Panc1 (cell line): ENCODE measurements at places on chromosomes 4 and X.

DNA sequence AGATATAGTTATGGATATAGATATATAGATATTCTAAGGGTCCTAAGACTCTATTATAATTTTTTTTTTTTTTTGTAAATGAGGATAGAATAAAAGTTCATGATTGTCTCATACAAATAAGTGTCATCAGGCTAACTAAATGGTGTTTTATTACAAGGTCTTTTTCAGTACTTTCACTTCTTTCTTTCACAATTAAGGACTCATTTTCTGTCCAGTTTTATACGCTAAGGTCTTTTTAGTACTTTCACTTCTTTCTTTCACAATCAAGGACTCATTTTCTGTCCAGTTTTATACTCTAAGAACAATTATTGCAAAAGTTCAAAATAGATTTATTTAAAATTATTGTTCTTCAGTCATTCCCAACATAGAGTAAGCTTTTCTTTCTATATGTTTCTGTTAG lies 32.7 kb downstream of the RUFY3 start:
- no peak for DNase-seq

- DNase-seq: no peak
Measured at GRCh38 chr4:67576059-67576466, 17.5 kb downstream of the STAP1 start.

GRCh38 chr4:185794637-185795036 lies 17.4 kb downstream of the SORBS2 start:
- no peak for DNase-seq

- no peak for DNase-seq
Measured at GRCh38 chr4:153393397-153393796, 48.9 kb downstream of the MND1 start.

GRCh38 chrX:22300130-22300529 lies 27.4 kb downstream of the CBLL2 start:
- DNase-seq: no peak

DNA sequence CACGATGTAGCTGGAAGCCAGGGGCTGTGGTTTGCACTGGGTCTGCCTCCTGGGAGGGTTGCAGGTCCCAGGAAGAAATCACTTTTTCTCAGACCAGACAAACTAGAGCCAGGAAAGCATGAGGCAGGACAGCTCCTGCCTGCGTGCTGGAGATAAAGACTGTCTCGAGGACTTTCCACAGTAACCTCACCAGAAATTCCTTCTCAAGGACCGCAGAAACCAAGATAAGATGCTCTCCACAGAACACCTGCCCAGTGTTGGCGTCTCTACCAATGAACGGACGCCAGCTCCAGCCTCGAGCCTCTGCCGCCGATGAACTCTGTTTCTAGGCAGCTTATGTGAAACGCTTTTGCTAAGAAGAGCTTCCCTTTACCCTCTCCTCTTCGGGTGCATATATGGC lies 76.9 kb upstream of the AFAP1 start:
- DNase-seq: no peak

GRCh38 chrX:37509349-37509748 lies 62.1 kb upstream of the LANCL3 start:
- DNase-seq: no peak

DNA sequence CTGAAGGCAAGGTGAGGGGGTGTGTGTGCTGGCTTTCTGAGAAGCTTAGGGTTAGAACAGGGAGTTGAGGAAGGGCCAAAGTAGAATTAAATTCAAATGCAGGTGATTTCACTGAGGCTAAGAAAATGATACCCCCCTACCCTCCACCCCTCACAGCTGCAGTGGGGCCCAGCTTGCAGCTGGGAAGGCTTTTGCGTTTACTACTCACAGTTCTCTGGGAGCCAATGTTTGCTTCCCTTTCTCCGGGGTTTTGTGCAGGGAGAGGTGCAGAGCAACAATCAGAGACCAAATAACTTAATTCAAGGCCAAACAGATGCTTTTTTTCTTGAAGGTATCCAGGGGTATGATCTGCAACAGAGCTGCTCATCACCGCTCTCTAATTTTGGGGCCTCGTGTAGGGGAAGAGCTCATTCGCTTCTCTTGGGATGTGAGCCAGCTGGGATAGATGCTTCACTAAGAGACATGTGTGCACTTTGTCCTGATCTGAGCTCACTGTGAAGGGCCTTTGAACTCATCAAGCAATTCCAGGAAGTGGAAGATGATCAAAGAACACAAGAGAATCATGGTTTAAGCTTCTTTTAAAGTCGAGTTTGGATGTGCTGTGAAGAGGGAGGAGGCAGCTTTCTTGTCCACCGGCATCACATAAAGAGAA lies 122.7 kb upstream of the C1GALT1C1 start:
- no peak for DNase-seq

- peak; percentile 5 for DNase-seq
Measured at GRCh38 chr4:138522366-138522765, 280.2 kb upstream of the SLC7A11 start.

- no peak for DNase-seq
Measured at GRCh38 chr4:17511509-17511949, 361 bp downstream of the QDPR start.

- no peak for DNase-seq
Measured at GRCh38 chrX:136608295-136608933, 39.5 kb upstream of the CD40LG start.

DNA sequence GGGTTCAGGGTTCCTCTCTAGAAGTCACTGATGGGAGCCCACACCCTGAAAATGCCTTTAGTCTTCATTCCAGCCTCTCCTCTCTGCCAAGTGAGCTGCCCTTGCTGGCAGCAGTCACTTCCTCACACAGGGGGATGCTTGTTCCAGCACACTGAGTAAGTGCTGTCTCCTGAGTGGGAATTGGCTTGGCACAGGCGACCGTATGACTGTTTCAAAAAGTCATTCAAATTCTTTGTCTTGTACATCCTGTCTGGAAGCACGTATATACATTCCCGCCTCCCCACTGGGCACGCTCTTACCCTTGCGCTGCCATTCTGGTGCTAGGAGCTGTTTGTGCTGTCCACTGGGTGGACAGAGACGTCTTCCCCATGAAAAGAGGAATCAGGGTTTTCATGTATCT lies 40.2 kb upstream of the CD99 start:
- no peak for DNase-seq

DNA sequence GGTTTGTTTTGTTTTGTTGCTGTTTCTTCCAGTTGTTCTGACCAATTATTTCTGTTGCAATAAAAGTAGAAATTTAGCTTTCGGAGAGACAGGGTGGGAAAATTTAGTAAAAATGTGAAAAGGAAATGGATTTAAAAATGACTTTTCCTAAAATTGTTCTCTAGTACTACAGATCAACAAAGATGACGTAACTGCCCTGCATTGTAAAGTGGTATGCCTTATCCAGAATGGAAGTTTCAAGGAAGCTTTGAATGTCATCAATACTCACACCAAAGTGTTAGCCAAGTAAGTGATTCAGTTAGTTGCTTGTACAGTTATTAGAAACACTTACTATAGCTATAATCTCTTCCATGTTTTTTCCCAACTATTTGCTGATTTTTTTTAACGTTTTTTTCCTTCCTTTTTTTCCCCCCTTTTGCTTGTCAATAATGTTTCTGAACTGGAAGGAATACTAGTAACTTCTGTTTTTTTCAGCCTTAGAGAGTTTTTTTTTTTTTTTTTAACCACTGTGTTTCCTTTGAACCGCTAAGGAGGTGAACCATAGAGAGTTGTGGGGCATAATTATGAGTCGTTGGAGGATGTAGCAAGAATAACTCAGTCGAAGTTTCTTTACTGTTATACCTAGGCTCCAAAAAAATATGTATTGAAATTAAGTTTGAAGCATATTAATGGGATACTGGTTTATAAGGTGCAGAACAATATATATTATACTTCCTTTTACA lies 2.2 kb downstream of the SRP72 start:
- no peak for DNase-seq

- no peak for DNase-seq
Measured at GRCh38 chr4:151968643-151969042, 207.8 kb upstream of the GATB start.

DNA sequence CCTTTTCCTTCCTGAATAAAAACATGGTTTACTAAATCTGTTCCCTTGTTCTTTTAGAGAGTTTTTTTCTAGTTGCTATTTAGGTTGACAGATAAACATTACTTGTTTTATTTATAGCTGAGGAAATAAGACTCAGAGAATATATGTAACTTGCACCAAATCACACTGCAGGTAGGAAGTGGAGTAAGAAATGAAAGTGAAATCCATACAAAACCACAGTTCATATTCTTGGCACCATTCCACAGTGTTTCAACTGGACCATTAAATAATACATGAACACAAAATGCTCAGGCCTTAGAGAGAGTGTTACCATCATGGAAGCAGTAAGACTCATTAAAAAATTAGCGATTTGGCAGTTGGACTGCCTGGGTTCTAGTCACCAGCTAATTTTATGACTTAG lies 326.9 kb upstream of the SLIT2 start:
- no peak for DNase-seq

DNA sequence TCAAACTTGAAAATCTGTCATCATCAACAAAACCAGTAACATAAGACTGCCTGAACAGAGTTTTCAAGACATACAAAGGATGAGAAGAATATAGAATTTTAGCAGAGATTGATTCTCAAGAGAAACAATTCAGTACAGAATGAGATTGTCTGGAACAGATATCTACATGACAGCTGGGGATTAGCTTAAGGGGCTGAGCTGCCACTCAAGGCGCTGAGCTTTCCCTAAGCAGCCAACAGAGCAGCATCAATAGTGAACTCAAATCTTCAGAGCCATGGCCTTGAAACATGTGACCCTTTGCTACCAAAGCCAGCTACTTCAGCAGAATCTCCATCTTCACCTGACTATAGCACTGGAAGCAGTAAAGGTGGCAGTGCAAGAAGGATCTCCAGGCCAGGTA lies 24.3 kb upstream of the PCDH10 start:
- no peak for DNase-seq

GRCh38 chr4:81348086-81348777 lies 123.5 kb downstream of the RASGEF1B start:
- no peak for DNase-seq

- no peak for DNase-seq
Measured at GRCh38 chr4:36966756-36967460, 277.6 kb upstream of the NWD2 start.

DNA sequence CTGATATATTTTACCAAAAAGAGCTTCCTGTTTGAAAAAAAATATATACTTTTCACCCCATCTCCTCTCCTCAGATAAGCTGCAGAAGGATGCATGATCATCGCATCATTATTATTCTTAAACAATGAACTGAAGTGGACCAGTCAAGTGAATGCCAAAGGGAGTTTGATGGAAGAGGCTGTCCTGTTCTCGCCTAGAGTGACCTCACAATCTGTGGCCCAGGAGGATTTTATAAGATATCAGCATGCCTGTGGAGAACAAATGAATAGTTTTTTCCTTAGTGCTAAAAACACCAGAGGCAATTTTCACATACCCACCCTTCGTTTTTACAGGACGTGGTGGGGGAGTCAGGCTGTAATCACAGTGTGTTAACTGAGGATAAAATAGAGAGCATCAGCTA lies 112.7 kb downstream of the USP46 start:
- no peak for DNase-seq

GRCh38 chr4:20532871-20533870 lies 167.1 kb upstream of the PACRGL start:
- DNase-seq: no peak

DNA sequence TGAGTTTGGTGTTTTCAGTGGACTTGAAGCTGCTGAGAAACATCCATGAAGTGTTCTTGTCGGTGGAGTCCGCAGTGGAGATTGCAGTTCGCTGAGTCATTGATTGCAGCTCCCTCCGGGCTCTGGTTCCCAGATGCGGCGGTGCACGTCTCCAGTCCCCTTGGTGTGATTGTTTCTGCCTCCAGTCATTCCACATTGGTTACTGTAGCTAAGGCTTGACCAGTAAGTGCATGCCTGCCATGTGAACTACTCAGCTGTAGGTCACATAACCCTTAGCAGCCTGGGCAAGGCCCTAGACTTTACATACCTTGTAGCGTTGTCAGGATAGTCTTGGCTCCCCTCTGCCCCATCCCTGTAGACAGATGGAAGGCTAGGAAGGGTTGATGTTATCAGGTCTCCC lies 53.8 kb upstream of the CLCN4 start:
- no peak for DNase-seq

DNA sequence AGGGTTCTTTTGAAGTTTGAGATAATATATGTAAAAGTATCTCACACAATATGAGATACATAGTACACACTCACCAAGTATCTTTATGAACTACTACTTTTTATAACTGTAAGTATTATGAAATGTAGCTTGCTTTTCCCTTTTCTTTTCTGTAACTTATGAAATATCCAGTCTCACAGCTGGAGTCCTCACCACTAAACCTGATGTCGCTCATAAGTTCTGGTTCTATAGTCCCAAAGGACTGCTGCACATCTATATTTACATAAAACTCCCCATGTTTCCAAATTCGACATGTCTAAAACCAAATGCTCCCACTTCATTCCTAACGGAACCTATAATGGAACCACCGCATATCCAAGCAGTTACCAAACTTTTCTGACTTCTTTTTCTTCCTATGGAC lies 186.5 kb upstream of the SLC7A11 start:
- no peak for DNase-seq

GRCh38 chr4:39713691-39714090 lies 15.8 kb downstream of the UBE2K start:
- no peak for DNase-seq

GRCh38 chr4:152850377-152850776 lies 70.6 kb downstream of the ARFIP1 start:
- DNase-seq: peak; percentile 17

DNA sequence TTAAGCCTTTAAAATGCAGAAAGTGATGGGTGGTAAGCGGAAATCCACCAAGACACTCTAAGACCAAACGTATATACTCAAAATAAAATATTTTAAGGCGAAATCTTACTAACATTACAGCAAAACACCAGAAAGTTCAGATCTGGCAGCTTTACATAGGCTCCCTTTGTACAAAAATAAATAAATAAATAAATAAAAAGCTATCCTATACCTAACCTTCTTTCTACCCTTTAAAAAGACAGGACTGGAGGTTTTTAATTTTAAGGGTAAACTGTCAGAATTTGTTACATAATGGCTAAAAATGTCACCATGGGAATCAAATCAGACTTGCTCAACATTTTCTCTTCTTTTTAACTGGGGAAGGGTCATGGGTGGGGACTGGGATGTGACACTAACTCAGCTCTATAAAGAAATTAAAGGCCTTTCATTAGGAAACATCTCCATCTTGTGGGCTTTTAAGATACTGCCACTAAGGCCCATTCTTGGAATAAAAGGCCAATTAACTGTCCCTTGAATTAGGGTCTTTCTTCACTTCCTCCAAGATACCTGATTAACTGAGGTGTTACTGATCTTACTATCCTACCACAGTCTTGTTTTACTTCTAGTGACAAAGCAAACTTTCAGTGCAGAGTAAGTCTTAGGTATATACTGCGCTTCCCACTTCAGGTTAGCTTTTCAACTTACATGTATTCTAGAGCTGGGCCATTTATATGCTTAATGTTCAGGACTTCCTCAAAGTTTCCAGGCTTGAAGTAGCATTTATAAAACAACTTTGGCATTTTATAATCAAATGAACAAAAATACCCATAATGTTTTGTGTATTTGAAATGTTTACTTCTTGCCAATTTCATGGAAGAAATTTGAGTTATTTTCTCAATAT lies 13.3 kb downstream of the HNRNPD start:
- no peak for DNase-seq
